Midbrain (tissue), 1 donor: ENCODE measurements at places on chromosomes 7 and 10.

DNA sequence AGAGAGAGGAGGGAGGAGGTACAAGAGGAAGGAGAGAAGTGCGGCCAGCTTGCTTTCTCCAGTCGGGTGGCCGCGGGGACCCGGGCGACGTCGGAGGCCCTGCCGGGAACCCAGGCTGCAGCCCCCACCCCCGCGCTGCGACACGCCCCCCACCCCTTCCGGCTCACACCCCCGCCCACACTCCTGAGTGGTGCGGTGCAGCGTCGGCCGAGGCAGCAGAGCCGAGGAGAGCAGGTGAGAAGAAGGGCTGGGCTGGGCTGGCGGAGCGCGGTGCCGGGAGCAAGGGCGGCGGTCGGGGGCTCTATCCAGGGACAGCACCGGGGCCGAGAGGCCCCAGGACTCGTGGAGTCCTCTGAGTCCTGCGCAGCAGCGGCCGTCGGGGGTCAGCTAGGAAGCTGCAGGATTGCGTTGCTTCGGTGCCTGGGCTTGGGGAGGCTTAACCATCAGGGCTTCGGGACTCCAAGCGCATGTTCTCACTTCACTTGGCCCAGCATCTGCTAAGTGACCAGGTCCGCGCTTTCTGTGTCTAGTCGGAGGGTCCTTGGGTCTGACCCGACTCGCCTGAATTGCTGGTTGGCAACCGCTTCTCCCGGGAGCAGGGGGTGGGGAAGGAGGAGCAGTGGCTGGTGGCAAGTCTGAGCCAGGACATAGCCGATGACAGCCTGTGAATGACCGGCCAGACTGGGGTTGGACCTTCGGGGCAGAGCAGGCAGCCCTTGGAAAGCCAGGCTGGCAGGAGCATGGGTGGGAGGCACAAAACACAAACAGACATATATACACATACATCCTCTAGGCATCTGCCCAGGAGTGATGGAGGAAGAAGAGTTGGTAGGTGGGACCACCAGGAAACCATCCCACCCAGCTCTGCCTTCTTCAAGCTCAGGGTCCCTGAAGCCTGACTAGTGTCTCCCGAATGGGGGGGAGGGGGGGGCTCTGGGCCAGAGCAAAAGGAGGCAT lies 683 bp downstream of the CHAT start:
- no peak for DNase-seq

DNA sequence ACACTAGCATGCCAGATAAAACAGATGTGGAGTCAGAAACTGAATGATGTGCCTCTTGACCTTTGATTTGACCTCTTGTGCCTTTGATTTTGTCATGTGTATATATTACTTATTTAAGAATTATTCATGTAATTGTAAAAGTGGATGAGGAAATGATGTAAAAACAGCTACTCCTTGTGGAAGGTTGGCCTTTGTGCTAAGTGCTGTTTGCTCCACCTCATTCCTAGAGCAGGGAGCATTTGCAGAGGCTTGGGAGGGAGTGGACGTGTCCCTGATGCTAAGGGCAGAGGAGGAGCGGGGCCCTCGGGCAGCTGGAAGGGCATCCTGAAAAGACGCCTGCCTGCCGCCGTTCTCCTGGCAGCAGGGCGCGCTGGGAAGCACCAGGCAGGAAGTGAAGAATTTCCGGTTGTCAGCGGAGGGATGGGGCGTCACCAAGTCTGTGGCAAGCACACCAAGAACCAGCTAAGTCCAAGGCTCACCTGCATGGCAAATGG lies 197.6 kb upstream of the ZNF32 start:
- no peak for DNase-seq

DNA sequence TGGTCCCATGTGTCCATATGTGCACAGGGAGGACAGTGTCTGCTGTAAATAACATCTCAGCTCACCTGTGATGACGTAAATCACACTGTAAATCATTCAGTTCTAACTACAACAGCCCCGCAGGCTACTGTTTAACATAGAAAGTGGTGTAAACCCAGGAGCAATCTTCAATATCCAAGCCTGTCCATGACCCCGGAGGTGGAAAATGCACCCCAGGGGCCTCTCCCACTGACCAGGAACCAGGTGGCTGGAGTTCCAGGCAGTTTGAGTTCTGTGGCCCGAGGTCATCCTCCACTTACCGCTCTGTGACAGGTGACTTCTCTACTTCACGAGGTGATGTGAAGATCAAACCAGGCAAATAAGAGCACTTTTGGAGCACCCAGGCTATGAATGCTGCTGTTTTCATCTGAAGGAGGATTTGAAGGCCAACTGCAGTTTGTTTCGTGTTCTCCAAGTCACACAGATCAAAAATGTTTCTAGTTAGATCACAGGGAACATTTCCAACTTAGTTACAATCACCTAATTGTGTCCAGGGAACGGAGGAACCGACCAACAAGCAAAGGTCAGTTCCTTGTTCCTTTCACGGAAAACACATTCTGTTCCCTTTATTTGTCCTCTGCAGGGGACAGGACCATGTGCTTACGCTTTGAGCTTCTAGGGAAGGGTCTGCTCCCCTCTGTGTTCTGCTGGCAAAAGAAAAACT lies 131.8 kb downstream of the WDR37 start:
- DNase-seq: peak; percentile 75

DNA sequence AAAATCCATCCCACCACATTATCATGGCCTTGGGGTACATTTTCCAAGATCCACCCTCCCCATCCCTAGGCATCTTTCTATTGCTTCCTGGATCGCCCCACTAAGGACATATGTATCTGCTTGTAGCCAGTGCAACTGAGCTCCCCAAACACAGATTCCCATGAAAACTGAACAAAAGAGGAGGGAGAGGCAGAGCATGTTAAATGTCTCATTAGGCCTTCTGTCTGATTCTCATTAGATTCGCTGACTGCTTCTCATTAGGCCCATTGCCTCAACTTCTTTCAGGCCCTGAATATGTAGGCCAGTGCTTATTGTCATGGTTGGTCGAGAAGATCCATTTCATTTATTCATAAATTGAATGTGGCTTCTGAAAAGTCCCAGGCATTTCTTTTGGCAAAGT lies 698.9 kb downstream of the INHBA start:
- DNase-seq: no peak
